ENCODE measurements at places on chromosomes 3 and 15.

DNA sequence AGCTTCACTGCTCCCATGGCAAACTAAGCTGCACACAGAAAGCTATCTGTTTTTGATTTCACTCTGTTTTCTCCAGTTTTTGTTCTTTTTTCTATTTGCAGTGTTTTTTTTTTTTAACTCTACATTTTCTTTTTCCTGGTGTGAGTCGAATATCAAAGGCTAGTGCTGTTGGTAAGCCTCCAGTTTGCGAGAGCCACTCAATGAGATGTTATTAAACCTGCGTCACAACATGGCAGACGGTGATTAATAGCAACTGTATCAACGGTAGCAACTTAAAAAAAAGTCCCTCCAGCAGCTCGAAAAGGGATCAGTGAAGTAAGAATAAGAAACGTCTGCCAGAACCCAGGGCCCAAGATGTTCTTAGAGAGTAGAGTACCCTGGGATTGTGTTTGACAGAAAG, 84.1 kb downstream of the MEIS2 start:
- DNase-seq: no peak

- DNase-seq: no peak
These were observed 71.2 kb upstream of the WNT5A start for GRCh38 chr3:55558316-55558715.

- DNase-seq: no peak
These were observed 843 bp downstream of the CHRNA5 start for GRCh38 chr15:78565951-78566774.

DNA sequence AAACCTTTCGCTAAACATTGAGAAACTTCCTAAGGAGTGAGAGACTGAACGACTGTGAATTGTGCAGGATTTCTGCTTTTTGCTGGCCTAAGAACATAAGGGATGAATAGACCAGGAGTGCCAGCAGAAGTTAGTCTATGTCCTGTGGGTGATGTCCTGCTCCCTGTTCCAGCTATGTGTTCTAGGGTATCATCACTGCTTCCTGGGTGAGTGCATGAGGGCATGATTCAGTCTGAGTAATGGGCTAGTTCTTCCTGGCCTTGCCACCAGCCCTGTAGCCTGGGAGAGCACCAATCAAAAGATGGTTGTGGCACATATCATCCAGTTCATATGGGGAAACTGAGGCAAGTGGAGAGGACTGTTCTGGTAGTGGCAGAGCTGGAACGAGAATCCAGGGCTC, 153.9 kb upstream of the TPM1 start:
- no peak for DNase-seq

DNA sequence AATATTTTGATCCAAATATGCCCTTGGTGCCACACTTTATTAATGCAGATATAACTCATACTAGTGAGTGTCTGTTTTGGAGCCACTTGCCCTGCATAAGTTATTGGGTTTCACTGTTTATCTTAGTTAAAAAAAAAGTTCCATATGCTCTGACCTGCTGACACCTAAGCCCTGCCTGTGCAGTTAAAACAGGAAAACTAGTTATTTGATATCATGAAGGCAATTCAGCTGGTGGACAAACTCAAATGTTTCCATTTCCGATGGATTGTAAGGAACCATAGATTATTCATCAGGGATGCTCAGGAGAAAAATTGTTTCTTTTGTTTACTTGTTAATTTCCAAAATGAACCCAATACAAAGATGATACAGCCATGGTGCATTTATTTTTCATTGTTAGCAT, 68.3 kb downstream of the NR2F2 start:
- DNase-seq: no peak

- DNase-seq: no peak
These were observed 256.1 kb upstream of the ARPP21 start for GRCh38 chr3:35383216-35383615.

GRCh38 chr15:43218908-43219706, 1.7 kb downstream of the EPB42 start:
- peak; percentile 27 for DNase-seq

DNA sequence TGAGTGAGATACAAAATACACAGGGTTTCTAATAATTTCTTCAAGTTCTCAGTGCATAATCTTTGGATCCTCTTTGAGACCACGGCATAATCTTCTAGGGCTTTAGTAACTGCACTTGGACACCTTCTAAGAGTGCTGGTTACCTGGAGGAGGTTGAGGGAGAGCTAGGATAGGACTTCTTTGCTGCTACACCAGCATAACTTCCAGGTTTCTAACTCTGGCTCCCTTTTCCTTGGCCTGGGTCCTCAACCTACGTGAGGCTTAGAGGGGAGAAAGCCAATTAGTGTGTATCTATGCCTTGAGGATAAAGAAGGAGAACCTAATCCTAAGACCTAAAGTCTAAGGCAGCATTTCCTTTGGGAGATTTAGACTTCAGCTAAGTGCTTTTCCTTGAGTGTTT, 184.8 kb downstream of the LSAMP start:
- no peak for DNase-seq

DNA sequence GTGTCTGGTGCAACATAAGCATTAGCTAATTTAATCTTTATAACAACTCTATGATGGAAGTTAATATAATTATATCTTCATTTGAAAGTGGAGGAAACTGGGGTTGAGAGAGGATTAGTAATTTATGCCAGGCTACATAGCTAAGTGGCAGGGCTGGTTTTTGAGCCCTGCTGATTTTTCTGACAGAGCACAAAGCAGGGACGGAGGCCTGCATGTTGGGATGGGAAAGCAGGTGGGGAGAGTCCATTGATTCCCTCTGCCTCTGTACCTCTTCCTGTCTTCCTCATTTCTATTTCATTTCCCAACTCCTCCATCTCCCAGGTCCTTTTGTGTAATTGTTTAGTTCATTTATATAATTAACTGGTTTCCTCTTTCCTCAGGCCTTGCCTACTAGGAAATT, 251.6 kb upstream of the ZPLD1 start:
- no peak for DNase-seq

DNA sequence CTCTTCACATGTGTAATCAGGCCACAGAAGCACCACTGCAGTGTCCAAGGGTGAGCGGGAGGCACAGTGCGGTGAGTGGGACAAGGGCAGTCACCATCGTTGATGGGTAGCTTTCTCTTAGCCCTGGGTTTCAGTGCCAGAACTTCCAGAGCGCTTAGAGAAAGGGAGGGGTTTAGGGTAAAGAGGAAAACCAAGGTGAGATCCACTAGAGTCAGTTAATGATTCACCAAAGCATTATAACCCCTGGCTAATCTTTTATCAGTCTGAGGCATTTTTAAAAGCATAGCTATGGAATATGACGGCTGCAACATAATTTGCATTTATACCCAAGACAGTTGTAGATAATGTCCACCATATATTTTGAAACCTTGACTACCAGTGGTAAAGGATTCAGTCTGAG, 94.8 kb downstream of the SHQ1 start:
- DNase-seq: no peak

DNA sequence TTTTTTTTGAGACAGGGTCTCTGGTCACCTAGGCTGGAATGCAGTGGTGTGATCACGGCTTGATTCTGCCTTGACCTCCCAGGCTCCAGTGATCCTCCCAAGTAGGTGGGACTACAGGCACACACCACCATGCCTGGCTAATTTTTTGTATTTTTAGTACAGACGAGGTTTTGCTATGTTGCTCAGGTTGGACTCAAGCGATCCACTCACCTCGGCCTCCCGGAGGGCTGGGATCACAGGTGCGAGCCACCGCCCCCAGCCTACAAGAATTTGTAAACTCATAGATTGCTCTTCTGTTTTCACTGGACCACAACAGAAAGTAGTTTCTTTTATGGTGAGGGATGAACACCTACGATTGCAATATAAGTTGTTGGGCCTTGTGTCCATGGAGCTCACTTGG, 7.4 kb downstream of the IGF1R start:
- no peak for DNase-seq

- no peak for DNase-seq
These were observed 12.0 kb upstream of the GNB4 start for GRCh38 chr3:179463319-179463718.

GRCh38 chr3:140443806-140444205, 234.1 kb upstream of the TRIM42 start:
- no peak for DNase-seq

DNA sequence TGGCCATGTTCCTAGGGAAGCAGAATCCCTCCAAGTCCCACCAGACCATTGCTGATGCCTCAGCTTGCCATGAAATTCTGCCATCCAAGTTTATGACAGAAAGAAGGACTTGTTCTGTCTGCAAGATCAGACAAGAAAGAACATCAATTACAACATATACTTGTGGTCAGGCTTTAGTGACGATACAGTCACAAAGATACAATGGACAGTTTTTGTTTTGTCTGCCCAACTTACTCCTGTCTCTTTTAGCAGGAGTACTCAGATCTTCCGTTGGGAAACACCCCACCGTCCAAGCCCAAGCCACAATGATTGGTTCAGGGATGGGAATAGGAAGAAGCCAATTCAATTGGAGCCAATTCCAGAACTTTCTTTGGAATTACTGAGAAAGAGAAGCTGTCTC, 15.7 kb downstream of the KLHL6 start:
- no peak for DNase-seq

DNA sequence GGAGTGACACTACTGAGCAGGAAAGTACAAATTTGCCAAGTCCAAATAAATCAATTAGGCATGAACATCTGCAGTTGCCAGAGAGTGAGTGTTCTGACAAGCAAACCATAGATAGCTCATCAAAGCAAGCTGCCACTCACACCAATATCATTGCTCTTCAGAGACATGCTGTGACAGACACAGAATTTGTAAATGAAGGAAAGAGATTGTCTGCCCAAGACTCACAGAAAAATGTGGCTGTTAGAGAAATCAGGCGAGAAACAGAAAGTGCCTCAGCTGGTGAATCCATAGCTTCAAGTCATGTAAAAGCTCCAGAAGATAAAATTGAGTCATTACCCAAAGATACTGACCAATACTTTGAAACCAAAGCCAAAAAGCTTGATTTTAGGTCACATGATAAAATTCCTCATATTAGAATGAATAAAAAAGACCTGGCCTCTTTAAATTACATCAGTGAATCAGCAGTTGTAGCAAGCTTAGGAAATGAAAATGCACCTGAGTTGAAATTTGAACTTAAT, 50.8 kb downstream of the CRYBG3 start:
- no peak for DNase-seq

DNA sequence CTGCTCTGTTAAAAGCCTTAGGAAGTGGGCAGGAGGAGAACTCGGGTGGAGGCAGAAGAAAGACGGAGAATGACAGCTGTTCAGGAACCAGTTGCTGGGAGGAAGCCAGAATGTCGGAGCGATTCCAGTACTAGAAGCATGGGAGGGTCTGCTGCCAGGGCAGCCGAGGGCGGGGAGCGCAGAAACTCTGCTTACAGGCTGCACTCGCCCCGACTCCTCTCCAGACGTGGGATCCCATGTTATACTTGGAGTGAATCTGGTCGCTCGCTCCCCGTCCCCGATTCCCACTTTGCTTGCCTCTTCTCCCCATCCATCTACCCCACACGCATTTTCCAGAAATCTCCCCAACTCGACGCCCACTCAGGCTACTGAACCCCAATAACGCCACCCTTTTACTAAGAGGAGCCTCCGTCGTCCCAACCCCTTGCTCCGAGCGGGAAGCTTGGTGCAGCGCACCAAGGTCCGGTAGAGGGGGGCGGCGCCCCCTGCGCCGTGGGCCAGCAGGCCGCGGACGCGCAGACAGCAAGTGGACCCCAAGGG, 665 bp downstream of the GATM start:
- no peak for DNase-seq

DNA sequence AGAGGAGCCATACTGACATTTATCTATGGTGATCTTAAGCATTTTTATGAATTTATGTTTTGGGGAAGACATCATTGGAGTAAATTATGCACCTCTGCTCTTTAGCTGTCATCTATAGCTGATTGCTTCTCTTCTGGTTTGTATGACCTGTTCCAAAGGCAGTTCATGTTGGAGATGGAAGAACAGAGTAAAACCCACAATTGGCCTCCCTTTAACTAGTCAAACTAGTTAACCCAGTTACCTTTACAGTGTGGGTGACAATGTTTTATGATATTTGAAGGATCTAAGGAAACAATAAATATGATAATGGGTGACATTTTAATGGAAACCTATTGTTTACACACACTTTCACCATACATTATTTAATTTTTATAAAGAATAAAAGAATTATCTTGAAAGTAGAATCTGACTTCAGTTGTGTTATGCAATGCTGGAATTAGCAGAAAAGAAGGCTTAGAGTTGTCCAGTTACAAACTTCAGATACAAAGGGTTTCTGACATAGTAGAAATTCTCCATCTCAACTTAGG, 263.5 kb downstream of the NFKBIZ start:
- no peak for DNase-seq

- no peak for DNase-seq
These were observed 17.8 kb downstream of the HERC1 start for GRCh38 chr15:63815796-63816533.

GRCh38 chr3:69354948-69355347, 30.9 kb downstream of the FRMD4B start:
- no peak for DNase-seq

- DNase-seq: no peak
These were observed 38.8 kb upstream of the TNFSF10 start for GRCh38 chr3:172561897-172562640.

DNA sequence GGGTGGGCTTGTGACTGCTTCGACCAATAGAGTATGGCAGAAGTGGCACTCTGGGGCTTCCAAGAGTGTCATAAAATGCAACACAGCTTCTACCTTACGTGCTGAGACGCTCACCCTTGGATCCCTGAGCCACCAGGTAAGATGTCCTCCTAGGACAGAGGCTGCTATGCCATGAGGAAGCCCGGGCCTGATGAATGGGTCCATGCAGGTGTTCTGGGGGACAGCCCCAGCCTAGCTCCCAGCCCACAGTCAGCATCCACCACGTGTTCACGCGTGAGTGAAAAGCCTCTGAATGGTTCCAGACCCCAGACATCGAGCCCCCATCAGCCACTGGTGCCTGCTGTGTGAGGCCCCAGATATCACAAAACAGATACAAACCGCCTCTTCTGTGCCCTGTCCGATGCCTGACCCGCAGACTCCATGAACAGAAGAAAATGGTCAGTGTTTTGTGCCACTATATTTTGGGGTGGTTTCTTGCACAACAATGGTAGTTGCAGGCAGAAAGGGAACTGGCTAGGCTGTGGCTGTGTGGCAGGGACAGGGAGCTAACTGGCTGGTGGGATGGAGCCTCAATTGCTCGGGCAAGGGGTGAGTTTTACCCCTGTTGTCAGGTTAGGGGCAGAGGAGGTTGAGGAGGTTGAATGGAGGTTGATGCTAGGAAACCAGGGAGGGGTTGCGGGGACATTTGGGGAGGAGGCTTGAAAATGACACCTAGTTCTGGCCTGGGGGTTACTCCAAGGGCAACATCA, 92.2 kb downstream of the LINGO1 start:
- DNase-seq: no peak

GRCh38 chr3:17030956-17031652, 146.3 kb downstream of the PLCL2 start:
- no peak for DNase-seq

- no peak for DNase-seq
These were observed 117.2 kb downstream of the GOLIM4 start for GRCh38 chr3:167978486-167978885.
